ENCODE measurements at places on chromosomes 2 and 18. TPM values are rescaled to one million over a fixed set of nuclear protein-coding genes. Genes with fewer than 3 reads are reported as not detected.

Gene TUBA3E
- not detected for polyA plus RNA-seq

- DNase-seq, result no peak
Observed at GRCh38 chr2:123912171-123912570, 112.9 kb upstream of the CNTNAP5 start.

DNA sequence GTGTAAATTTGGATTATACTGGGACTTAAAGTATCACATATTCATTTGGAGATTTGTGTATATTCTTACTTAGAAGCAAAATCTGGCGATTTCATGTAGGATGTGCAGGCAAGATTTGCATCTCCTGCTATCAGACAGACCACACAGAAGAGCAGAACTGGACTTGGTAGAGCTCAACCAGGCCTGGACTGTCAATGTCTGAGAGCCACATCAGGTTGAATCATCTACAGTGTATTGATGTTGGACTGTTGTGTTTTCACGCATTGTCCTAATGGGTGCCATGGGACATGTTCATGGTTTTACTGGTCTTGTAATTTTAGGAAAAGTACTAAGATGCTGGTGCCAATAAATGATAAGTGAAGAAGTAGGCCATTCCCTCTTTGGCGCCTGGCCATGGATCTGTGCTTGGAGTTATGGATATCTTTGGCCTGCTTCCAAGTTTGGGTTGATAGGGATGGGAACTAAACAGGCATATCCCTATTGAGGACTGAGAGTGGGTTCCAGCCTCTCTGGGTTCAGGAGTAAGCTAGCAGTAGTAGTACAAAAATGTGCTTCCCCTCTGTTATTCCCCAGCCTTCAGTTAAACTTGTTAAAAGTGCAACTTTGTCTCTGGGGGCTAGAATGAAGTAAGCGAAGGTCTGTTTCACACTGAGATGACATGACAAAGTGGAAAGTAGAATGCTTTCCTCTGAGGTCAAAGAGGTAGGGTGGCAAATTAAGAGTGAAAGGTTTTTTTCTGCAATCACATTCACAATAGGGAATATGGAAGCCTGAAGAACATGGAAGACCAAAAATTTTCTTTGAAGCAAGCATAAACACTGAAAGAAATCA lies 49.2 kb upstream of the NEMP2 start:
- DNase-seq, result no peak

Gene ADD2
- polyA plus RNA-seq, result not detected

GRCh38 chr2:31075941-31076590 lies 62.2 kb downstream of the GALNT14 start:
- DNase-seq, result peak; percentile 84

- DNase-seq, result no peak
Observed at GRCh38 chr18:75005626-75006025, 203.3 kb downstream of the PTGR3 start.

DNA sequence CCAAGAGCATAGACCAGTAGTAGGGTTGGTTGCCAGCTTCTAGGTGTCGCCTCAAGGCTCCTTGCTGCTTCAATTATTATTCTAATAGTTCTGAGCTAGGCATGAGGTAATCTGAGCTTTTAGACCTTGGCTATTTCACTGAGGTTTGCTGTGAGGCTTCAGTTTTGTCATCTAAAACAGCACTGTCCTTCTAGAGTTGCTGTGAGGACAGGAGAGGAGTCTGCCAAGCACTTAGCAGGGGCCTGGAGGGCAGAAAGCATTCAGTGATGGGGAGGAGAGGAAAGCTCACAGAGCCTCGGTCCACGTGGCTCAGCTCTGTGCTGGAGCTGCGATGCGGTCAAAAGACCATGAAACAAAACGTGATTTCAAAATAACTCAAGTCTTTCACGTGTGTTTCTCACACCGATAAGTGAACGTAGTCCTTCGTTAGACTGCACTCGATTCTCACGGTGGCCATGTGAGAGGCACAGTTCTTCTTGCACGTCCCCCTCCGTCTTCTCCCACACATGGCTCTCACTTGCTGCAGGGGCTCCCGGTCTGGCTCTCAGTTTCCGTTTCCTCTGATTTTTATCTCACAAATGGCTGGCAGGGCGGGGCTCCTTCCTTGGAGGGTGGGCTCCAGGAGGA lies 113.7 kb downstream of the B3GNT2 start:
- no peak for DNase-seq

DNA sequence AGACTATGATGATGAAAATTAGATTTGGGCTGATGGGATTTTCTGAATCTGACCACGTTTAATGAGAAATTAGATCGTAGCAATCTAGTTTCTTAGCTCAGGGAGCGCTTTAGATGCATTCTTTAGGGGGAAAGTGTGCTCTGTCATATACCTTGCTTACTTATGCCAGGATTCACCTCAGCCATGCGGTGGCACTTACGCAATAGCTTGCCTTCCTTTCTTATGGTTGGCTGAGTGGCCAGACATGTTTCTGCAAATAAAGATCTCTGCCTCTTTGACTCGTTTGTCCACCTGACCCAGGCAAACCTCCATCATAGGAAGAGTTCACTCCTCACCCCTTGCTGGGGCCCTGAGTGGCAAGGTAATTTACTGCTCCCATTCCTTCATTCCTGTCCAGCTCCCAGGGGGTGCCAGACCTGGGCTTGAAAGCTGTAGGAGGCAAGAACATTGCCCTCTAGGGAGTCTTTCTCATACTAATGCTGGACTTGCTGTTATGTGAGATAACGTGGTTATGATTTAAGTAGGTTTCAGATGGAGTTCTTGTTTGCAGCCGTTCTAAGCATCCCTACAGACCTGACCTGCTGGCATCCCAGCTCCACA lies 57.1 kb downstream of the FBLN7 start:
- no peak for DNase-seq

DNA sequence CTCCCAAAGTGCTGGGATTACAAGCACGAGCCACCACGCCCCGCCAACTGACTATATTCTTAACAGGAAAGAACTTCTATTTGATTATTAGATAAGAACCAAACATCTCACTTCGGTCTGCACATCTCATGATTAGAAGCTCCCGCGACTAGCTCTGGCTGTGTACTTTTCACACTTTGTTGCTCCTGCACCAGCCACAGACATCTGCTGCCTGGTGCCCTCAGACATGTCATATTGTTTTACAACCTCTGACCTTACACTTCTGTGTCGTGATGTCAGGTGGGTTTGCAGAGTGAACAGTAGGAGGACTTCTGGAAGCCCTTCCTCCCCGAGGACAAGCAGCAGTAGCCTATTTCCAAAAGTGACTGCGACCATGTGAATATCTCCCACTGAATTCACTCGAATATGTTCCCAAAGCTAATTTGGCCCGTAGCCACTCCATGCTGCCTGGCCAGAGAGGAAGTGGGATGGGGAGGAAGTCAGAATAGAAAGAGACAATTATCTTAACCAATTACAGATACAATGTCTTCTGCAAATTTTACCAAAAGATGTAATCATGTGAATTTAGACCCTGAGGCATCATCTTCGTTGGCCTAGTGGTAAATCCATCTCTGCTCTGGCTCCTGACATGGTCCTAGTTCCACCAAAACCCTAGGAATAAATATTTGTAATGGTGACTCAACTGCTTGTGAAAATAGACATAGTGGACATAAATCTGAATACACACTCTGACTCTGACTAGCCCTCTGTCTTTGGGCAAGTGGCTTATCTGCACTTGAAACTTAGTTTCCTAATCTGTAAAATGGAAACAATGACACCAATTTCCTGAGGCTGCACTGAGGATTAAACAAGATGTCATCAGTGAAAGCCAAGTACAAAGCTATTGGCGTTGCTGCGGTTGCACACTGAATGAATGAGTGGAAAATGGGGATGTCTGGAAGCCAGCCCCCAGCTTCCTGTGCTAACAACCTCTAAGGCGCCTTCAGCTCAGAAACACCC lies 406.1 kb downstream of the LRATD1 start:
- DNase-seq, result no peak

Gene CNNM4
- polyA plus RNA-seq, result 7.6 TPM

Gene GALNT13
- not detected for polyA plus RNA-seq

Gene ABCG5
- polyA plus RNA-seq, result not detected

DNA sequence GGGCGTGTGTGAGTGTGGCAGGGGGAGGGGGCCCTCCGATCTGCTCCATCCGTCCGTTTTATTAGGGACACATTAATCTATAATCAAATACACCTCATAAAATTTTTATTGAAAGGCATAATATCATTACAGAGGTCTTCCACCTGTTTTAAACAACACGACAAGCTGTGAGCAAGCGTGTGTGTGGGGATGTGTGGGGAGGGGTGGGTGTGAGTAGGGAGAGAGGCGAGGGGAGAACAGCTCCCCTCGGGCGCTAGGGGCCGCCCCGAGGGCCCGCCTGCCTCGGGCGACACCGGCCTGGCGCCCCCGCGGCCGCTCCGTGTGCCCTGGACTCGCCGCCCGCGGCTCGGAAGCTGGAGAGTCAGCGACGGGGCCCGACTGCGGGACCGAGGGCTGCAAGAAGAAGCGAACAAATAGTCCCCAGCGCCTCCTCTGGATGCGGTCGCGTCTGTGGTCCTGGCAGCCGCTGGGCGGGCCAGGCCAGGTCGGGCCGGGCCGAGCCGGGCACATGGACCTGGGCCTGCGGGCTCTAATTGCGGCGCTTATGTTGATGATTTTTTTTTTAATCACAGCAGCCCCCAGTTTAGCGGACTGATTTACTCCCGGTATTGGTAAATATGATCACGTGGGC lies 352 bp upstream of the HOXD9 start:
- DNase-seq, result no peak

DNA sequence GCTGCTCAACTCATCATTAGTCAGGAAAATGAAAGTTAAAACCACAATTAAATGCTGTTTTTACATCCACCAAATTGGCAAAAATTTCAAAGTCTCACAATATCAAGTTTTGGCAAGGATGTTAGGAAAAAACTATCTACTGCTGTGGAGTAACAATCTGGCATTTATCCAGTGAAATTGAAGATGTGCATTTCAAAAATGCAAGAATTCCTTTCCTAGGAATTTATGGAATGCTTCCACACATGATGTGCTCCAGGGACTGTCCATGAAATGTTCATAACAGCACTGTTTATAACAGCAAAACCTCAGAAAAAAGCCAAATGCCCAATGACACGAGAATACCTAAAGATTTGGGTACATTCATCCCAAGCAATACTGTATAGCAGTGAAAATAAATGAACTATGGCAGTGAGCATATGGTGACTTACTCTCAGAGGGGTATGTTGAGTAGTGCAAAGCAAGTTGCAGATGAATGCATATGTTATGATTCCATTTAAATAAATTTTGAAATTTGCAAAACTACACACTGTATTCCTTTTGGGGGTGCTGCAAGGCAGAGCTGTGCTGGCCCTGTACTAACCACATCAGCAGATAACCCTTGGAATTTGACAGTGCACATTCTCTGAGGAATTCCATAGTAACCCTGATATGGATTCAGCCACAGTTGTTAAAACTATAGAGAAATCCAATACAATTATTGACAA lies 41.3 kb upstream of the GYPC start:
- no peak for DNase-seq

Gene IL1RN
- 190 TPM for polyA plus RNA-seq

- DNase-seq, result no peak
Observed at GRCh38 chr18:77135339-77136075, 2.9 kb upstream of the MBP start.

Gene CPLX4
- not detected for polyA plus RNA-seq

Gene POTEC
- polyA plus RNA-seq, result not detected

DNA sequence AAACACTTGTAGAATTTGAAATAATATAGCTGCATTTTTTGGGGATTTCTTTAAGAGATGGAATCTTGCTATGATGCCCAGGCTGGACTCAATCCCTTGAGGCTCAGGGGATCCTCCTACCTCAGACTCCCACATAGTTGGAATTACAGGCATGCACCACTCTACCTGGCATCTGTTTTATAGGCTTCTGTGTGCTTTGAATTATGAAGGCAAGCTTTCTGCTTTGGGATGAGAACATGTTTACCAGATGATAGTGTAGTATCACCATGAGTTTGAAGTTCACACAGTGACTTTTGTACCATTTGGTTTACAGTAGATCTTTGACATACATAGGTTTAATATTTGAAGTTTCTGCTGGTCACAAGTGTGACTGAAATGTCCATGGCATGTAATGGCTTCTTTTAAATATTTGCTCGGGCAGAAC lies 10.7 kb downstream of the CNOT11 start:
- DNase-seq, result no peak

Gene FBXO11
- 24.7 TPM for polyA plus RNA-seq

DNA sequence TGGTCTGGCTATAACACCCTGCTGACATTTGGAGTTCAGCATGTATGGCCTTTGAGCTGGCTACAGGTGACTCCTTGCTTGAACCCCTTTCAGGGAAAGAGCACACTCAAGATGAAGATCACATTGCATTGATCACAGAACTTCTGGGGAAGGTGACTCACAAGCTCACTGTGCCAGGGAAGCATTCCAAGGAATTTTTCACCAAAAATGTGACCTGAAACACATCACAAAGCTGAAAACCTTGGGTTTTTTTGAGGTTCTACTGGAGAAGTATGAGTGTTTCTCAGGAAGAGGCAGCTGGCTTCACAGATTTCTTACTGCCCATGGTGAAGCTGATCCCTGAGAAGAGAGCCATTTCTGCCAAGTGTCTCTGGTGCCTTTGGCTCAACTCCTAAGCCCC lies 879.0 kb downstream of the CBLN2 start:
- DNase-seq, result no peak
